CD4-positive, alpha-beta T cell treated with Interleukin-12 subunit alpha and Interleukin-12 subunit beta, for 1 hour (primary cell): ENCODE measurements at places on chromosomes 1 and 21.

DNA sequence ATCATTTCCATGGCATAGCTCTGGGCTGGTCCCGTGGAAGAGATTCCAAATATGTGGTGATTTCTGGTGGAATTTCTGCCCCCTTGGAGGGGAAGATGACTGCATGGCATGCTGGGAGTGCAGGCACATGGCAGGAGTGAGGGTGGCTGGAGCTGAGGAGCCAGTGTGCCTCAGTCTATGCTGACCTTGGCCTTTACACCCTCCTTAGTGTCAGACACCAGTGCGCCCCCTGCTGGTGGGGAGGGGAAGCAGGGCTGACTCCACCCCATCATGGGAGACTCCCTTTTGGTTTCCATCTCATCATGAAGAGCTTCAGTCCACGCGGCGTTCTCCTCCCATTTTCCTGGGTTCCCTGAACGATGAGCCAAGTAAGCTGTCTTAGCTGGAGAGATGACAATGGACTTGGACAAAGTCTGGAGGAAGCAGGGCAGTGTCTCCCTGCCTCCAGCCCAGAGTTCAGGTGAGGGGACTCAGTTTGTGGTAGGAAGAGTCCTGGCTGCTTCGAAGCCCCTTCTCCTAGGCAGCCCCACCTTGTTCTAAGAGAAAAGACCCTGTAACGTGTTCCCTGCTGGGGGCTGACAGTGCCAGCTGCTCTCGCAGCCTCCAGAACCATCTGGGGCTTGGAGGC, 10.3 kb downstream of the ALX3 start:
- DNase-seq = peak; percentile 68

DNA sequence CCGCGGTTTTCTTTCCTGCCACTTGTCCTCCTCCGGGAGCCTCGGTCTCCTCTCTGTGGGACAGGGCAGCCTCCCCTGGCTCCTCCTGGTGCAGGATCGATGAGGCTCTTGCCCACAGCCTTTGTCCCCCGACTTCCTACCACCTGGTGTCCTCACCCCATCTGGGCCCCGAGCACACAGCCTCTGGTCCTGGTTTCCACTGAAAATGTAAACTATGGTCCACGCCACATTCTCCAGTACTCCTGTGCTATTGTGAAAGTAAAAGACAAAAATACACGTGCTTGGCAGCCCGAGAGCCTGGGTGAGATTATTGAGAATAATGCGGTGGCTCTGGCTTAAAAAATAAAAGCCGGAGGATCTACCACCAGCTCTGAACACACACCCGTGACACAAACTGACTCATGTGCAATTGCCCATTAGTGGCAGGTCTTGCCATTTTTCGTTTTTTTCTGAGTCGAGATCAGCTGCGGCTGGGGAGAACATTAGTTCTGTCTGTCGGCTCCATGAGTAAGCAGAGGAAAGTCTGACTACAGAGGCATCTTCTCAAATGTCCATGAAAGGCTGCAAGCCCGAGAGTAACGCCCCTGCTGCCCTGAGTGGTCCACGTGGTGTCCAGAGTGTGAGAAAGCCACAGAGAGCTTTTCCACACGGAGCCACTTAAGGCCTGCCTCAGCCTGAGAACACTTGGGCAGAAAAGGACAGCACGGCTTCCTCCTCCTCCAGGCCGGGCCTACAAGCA, 5.7 kb upstream of the COL6A2 start:
- no peak for DNase-seq

- DNase-seq = no peak
Observed at GRCh38 chr1:31154000-31154631, 85.6 kb downstream of the NKAIN1 start.

GRCh38 chr1:61240878-61241277, 158.5 kb downstream of the NFIA start:
- no peak for DNase-seq

- DNase-seq = no peak
Observed at GRCh38 chr1:230842801-230843200, 25.5 kb downstream of the C1orf198 start.
